NCI-H345 (cell line): ENCODE measurements at places on chromosomes 3 and 15.

GRCh38 chr15:42185801-42186200, 22.3 kb downstream of the VPS39 start:
- no peak for DNase-seq

- no peak for DNase-seq
These were observed 54.4 kb downstream of the GTF2E1 start for GRCh38 chr3:120796976-120797375.

GRCh38 chr15:52336529-52336928, 40.9 kb upstream of the MYO5C start:
- DNase-seq: no peak

- no peak for DNase-seq
These were observed 89.4 kb downstream of the IGF1R start for GRCh38 chr15:98737721-98738120.

DNA sequence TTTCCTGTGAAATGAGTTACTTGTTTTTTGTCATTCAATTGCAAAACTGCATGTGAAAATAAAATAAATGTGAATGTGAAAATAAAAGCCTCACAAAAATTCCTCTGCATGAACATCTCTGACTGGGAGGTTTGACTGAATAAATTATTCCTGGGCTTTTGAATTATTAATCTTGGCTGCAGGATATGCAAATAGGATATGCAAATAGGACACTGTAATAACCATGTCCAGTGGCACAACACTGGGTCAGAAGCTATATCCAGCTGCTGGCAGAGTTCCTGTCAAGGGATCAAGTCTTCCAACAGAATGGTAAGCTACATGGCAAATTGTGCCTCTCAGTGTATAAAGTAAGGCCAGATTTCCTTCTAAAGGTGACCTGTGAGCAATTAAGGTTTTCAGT, at the start of gene SUCNR1:
TSS of gene SUCNR1 (plus strand) at position 246 of the 400 bp plus-strand sequence. CDS start 6,250 bp downstream, outside the sequence.
- DNase-seq: no peak

- peak; percentile 4 for DNase-seq
These were observed 20.7 kb downstream of the ADAMTS9 start for GRCh38 chr3:64667138-64667537.

- DNase-seq: no peak
These were observed 425.0 kb upstream of the ADAMTS9 start for GRCh38 chr3:65112751-65113300.

DNA sequence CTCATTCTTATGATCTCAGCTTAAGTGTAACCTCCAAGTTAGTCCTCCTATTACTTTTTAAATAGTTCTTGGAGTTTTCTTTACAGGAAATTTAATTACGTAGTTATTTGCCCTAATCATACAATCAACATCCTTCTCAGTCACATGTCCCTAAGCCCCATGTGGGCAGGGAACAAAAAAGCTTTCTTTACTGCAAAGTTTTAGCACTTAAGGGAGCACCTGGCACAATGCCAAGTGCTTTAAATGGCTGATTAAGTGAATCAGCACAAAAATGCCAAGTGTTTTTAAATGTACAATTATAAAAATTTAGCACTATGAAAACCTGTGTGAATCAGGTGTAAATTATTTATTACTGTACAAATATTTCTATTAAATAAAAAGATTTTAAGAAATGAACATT, 445.3 kb downstream of the C3orf38 start:
- no peak for DNase-seq

GRCh38 chr3:57085211-57085610, 24.7 kb downstream of the SPATA12 start:
- no peak for DNase-seq

DNA sequence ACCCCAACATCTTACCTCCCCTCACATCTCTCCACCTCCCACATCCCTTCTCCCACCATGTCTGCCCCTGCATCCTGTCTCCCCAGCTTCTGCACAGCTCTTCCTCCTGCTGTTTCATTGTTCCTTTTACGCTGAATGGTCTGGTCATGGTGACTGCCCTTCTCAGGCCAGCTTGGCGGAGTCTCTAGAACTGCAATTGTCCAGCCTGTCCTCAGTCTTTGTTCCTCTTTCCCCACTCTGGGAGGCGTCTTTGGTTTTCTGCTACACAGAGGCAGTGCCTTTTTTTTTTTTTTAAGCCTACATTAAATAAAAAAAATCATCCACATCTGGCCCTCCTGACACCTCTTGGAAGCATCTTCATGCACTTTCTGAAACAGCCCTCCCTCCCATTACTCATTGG, 49.1 kb upstream of the SEC22A start:
- DNase-seq: no peak

DNA sequence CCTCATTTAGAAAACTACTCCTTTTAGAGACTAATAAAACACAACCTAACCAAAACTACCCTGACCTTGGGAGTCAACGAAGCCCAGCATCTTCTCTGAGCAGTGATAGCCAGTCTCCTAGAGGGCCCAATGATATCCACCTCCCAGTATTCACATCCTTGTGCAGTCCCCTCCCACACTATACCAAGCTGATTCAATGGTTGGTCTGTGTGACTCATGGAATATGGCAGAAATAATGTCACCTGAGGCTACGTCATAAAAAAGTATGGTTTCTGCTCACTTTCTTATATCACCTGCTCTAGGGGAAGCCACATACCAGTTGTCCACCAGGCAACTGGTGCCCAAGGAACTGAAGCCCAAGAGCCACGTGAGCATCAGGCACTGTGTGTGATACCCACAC, 21.4 kb upstream of the USF3 start:
- no peak for DNase-seq

- DNase-seq: peak; percentile 93
These were observed 104.8 kb downstream of the ETFA start for GRCh38 chr15:76206325-76206976.

DNA sequence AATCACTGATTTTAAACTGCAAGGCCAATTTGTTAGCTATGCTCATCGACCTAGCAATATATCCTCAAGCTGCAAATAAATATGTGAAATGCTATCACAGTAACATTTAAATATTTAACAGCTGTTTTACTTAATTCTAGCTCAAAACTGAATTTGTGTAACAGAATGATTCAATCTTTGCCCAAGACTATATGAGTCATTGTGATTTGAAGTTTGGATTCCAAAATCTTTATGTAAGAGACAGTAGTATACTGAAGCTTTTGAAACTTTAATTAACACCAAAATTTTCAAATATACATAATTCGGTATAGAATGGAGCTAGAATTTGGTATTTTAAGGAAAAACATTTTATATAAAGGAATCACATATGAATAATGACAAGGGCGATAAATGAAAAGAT, 603.0 kb upstream of the ROBO2 start:
- no peak for DNase-seq

GRCh38 chr3:6512172-6512800, 348.6 kb upstream of the GRM7 start:
- peak; percentile 82 for DNase-seq

GRCh38 chr3:101244212-101244575, 76.2 kb downstream of the IMPG2 start:
- DNase-seq: no peak

GRCh38 chr15:31156226-31156625, 54.7 kb upstream of the TRPM1 start:
- no peak for DNase-seq

DNA sequence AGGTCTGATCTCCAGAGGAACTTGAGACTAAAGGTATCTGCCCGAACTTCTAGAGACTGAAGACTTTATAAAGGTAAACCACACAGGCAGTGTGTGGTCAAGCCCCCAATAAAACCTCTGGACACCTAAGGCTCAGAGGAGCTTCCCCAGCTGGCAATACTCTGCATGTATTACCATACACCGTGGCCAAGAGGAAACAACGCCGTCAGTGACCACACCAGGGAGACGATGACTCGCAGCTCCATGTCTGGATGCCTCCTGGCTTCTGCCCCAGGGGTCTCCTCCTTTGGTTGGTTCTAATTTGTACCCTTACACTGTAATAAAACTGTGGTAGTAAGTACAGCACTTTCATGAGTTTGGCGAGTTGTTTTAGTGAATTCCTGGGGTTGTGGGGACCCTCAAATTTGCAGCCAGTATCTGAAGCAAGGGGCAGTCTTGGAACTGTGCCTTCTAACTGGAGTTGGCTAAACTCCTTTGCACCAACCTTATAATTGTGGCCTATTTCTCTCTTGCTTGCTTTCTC, 32.1 kb upstream of the BCL2L10 start:
- no peak for DNase-seq

DNA sequence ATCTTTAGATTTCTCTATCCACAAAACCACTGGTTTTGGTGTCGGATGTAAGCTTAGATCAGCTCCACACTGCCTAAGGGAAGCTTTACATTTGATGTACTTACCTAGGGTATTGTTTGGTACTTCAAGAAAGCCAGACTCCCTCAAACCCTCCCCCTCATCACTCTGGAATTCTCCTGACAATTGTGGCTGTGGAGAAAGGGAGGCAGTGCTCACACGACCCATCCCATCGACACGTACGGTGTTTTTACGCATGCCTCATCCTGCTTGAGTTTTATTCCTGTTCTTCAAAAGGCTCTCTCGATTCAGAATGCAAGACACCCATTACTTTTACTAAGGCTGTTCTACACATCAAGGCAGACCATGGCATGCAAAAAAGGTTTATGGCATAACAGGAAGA, 67.3 kb upstream of the ONECUT1 start:
- DNase-seq: no peak

DNA sequence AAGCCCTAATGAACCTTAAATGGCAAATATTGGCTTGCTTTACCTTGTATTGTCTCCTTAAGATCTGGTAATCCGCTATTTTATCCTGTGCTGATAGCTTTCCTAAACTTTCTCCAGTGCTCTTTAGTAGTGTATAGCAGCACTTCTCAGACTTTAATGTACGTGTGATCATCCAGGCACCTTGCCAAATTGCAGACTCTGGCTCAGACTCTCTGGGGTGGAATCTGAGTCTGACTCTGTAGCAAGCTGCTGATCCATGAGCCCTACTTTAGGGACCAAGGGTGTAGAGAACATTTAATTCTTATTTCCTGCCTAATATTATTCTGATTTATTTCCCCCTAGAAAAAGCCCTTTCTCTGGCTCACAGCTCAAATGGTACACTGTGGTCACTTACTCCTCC, 518.8 kb upstream of the ZNF385D start:
- no peak for DNase-seq

- DNase-seq: peak; percentile 55
These were observed 17.8 kb upstream of the ERICH6 start for GRCh38 chr3:150721285-150722130.

- no peak for DNase-seq
These were observed 143.6 kb downstream of the NAALADL2 start for GRCh38 chr3:175002732-175003143.

DNA sequence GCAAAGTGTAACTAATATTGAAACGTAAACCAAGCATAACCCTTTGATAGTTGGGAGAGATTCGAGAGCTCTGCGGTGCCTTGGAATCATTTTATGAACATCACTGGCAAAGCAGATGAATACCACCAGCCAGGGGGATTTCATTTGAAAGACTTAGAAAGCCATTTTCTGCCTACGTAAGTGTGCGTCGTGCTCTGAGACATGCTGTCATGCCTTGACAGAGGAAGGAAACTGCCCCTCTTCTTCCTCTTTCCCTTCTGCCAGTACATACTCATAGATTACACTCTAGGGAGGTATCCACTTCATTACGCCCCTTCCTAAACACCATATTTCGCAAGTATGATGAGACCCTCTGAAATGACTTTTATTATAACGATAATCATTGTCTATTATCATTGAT, 3.3 kb upstream of the MTHFS start:
- no peak for DNase-seq

GRCh38 chr3:34056181-34056910, 257.9 kb downstream of the PDCD6IP start:
- DNase-seq: no peak

GRCh38 chr3:175193815-175194518, 334.8 kb downstream of the NAALADL2 start:
- DNase-seq: no peak

DNA sequence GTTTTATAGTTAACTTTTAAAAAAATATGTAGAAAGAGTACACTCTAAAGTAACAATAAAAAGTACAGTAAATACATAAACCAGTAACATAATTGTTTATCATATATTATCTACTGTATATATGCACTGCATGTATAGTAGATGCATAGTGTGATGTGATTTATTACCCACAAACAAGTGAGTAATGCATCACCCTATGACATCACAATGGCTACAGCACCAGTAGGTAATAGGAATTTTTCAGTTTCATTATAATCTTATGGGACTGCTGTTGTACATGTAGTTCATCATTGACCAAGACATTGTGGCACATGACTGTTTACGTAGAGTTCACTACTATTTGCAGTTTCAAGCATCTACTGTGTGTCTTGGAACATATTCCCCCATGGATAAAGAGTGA, 1047.2 kb downstream of the ROBO2 start:
- DNase-seq: no peak

GRCh38 chr3:158994386-158994785, 192.5 kb downstream of the MFSD1 start:
- DNase-seq: no peak

GRCh38 chr3:30650348-30650995, 44.1 kb downstream of the TGFBR2 start:
- DNase-seq: no peak

- no peak for DNase-seq
These were observed 109.4 kb downstream of the ATP8B4 start for GRCh38 chr15:50009634-50010033.

DNA sequence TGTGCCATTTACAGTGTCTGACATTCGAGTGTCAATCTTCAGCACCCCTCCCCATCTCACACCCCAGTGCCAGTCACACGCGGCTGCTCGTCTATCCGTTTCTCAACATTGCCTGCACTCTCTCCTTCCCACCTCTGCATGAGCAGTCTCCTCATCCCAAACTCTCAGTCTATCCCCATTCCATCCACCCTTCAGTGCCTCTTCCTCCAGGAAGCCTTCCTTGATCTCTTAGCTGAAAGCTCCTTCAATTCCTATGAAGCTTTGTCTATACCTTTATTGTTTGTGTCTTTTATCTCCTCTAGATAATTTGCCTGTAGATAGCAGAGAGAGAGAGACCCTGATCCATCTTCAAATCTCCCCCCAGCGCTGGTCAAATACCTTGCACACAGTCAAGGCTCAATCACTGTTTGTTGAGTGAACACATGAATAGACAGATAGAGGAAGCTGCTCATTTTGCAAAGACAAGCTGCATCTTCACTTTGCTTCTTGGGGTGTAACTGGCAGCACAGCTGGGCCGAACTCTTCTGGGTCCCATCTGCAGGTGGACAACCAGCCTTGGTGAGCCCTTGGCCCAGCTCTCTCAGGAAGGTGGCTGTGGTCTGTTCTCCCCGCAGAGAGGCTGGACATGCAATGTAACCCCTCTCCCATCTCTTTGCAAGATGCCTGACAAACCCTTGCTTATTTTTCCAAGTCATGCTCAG, 52.8 kb downstream of the ITGA11 start:
- DNase-seq: no peak
